ENCODE measurements at places on chromosomes 1 and 21. TPM values are rescaled to one million over a fixed set of nuclear protein-coding genes. Genes with fewer than 3 reads are reported as not detected.

Gene NBPF4
- not detected for total RNA-seq

Gene KLHDC7A
- 0.32 TPM for total RNA-seq

Gene ATP1A2
- 27.7 TPM for total RNA-seq

Gene TCP10L
- not detected for total RNA-seq

Gene LRRC38
- total RNA-seq: not detected

Gene HES3
- not detected for total RNA-seq

Gene PDIK1L
- total RNA-seq: 15.6 TPM

Gene PADI2
- total RNA-seq: 244 TPM

Gene GBP7
- total RNA-seq: not detected

Gene GLIS1
- total RNA-seq: not detected

Gene PRAMEF9
- total RNA-seq: not detected

Gene SELE
- total RNA-seq: 0.16 TPM

DNA sequence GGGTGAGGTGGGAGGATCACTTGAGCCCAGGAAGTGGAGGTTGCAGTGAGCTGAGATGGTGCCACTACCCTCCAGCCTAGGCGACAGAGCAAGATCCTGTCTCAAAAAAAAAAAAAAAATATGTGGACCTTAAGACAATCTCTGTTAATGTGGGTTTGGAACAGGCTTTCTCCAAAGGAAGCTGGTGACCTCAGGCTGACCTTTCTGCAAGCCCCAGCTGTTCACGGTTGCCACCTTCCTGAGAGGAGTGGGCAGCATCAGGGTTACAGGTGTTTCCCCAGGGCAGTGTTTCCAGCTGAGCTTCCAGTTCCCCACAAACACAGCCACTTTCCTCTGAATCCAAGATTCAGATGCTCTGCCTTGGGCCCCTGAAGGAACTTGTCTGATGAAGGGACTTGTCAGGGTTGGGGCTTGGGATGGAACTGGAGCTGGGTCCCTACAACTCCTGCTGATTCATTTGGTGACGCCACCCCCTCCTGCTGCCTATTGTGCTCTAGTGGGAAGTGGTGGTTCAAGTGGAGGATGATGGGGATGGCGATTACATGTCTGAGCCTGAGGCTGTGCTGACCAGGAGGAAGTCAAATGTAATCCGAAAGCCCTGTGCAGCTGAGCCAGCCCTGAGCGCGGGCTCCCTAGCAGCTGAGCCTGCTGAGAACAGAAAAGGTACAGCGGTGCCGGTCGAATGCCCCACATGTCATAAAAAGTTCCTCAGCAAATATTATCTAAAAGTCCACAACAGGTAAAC, 1.9 kb downstream of the ZBTB48 start:
- no peak overlapping the region for H3K4me3 ChIP-seq
- no peaks in the 10 kb centered on the region for H3K27me3 ChIP-seq
- DNase-seq: peak; percentile 31
- peak overlapping the region; percentile 93 for H3K27ac ChIP-seq

DNA sequence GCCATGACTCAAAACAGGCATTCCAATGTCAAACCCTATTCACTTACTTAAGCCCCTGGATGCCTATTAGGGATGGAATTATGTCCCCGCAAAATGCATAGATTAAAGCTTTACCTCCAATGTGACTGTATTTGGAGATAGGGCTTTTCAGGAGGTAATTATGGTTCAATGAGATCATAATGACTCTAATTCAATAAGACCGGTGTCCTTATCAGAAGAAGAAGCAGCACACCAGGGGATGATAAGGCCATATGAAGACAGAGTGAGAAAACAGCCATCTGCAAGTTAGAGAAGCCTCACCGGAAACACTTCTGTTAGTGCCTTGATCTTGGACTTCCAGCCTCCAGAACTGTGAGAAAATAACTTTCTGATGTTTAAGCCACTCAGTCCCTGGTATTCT, 1131.8 kb upstream of the TMPRSS15 start:
- H3K27me3 ChIP-seq: no peaks in the 10 kb centered on the region
- no peaks in the 10 kb centered on the region for H3K4me1 ChIP-seq
- H3K4me3 ChIP-seq: no peak overlapping the region
- no peak overlapping the region for H3K27ac ChIP-seq
- DNase-seq: no peak

- H3K36me3 ChIP-seq: no peaks in the 10 kb centered on the region
- H3K4me1 ChIP-seq: no peaks in the 10 kb centered on the region
- H3K4me3 ChIP-seq: no peak overlapping the region
- no peak for DNase-seq
These were observed 60.6 kb upstream of the COL6A1 start for GRCh38 chr21:45920824-45921600.

GRCh38 chr1:163421701-163422100, 99.9 kb downstream of the NUF2 start:
- no peaks in the 10 kb centered on the region for H3K27me3 ChIP-seq
- no peaks in the 10 kb centered on the region for H3K4me1 ChIP-seq
- H3K27ac ChIP-seq: no peak overlapping the region
- DNase-seq: no peak

DNA sequence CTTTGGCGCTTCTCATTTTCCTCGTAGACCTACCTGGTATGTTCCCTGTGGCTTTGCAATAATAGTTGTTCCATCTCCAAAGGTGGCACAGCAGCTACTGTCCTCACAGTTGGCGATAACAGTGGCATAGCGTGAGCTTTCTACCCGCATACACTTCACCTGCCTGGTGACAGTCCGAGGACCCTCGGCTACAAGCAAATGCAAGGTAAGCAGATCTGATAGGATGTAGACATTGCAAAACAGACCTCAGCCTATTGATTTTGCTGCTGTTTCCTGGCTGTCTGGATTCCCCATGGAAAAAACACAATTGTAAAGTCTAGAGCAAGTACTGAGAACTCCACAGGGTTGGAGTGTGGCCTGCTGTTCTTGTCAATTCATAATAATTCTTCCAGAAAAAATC, 78.5 kb downstream of the WDR3 start:
- H3K4me1 ChIP-seq: no peaks in the 10 kb centered on the region
- no peaks in the 10 kb centered on the region for H3K27me3 ChIP-seq
- H3K36me3 ChIP-seq: no peaks in the 10 kb centered on the region
- H3K27ac ChIP-seq: no peak overlapping the region
- no peak for DNase-seq

GRCh38 chr1:247345881-247346280, 14.2 kb upstream of the ZNF496 start:
- no peaks in the 10 kb centered on the region for H3K36me3 ChIP-seq
- DNase-seq: no peak
- no peak overlapping the region for H3K27ac ChIP-seq
- no peaks in the 10 kb centered on the region for H3K4me1 ChIP-seq
- peaks cover 5% of the 10 kb centered on the region for H3K27me3 ChIP-seq

DNA sequence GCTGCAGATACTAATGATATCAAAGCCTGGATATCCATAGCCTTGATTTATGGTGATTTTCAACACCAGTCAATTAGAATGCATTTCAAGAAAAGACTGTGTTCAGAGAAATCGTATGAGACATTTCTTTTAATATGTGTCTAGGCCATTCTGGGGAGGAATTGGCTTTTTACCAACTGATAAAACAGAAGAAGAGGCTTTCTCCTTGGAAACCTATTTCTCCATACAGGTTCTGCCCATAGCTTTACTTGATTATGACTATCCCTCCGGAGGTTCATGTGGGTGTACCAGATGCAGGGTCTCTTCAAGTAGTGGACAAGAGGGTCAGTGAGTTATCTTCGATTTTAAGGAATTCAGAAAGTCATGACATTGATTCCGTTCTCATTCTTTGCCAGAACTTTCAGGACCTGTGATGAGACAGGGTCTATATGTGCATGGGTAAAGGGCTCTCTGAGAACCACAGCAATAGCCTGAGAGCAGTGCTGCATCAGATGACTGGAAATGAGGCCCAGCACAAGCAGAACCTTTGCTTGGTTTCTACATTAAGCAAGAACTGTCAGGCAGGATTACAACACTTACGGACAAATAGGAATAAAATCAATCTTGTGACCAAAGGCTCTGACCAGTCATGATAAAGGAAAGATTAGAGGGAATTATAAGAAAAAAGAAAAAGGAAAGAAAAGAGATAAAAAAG, 263.7 kb upstream of the SGIP1 start:
- no peak for DNase-seq
- peaks cover 26% of the 10 kb centered on the region for H3K4me1 ChIP-seq
- no peaks in the 10 kb centered on the region for H3K36me3 ChIP-seq
- no peak overlapping the region for H3K4me3 ChIP-seq

GRCh38 chr1:111202366-111202706, 1.9 kb upstream of the DENND2D start:
- no peaks in the 10 kb centered on the region for H3K27me3 ChIP-seq
- no peaks in the 10 kb centered on the region for H3K36me3 ChIP-seq
- H3K27ac ChIP-seq: peak overlapping the region; percentile 92
- H3K4me3 ChIP-seq: no peak overlapping the region
- H3K4me1 ChIP-seq: peaks cover 43% of the 10 kb centered on the region

DNA sequence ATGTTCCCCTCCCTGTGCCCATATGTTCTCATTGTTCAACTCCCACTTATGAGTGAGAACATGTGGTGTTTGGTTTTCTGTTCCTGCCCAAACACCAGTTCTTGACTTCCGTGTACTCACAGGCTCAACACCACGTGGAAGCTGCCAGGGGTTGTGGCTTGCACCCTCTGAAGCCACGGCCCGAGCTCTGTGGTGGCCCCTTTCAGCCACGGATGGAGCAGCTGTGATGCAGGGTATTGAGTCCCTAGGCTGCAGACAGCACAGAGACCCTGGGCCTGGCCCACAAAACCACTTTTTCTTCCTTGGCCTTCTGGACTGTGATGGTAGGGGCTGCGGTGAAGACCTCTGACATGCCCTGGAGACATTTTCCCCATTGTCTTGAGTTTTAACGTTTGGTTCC, 111.6 kb downstream of the SYT14 start:
- no peaks in the 10 kb centered on the region for H3K36me3 ChIP-seq
- no peak for DNase-seq
- H3K27ac ChIP-seq: no peak overlapping the region
- no peaks in the 10 kb centered on the region for H3K4me1 ChIP-seq
- H3K4me3 ChIP-seq: no peak overlapping the region
- no peaks in the 10 kb centered on the region for H3K27me3 ChIP-seq

DNA sequence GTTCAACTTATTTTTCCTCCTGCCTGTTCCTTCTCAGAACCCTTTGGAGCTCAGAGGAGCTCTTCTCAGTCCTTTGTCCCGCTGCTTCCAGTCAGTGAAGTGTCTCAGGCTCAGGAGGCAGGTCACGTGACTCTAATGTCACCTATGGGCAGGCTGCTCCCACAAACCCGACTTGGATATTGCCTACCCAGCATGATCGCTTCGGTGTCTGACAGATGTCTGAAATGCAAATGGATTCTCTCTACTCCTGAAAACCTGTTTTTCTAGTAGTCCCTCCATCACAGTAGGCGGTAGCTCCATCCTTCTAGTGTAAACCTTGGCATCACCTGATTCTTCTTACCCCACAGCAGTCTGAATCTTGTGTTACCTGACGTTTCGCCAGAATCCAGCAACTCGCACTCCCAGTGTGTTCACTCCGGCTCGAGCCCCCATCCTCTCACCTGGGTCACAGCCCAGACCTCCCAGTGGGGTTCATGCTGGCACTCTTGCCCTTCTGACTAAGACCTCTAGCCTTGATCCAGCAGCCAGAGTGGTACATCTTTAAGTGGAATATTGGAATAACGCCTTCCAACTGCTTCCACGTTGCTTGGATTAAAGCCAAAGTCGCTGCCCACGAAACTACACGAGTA, 5.4 kb downstream of the PADI6 start:
- no peak overlapping the region for H3K4me3 ChIP-seq
- no peaks in the 10 kb centered on the region for H3K4me1 ChIP-seq
- no peak for DNase-seq
- H3K27me3 ChIP-seq: peaks cover 21% of the 10 kb centered on the region

GRCh38 chr1:236353813-236354212, 40.3 kb upstream of the EDARADD start:
- no peaks in the 10 kb centered on the region for H3K36me3 ChIP-seq
- no peaks in the 10 kb centered on the region for H3K27me3 ChIP-seq
- no peak overlapping the region for H3K4me3 ChIP-seq
- DNase-seq: no peak

DNA sequence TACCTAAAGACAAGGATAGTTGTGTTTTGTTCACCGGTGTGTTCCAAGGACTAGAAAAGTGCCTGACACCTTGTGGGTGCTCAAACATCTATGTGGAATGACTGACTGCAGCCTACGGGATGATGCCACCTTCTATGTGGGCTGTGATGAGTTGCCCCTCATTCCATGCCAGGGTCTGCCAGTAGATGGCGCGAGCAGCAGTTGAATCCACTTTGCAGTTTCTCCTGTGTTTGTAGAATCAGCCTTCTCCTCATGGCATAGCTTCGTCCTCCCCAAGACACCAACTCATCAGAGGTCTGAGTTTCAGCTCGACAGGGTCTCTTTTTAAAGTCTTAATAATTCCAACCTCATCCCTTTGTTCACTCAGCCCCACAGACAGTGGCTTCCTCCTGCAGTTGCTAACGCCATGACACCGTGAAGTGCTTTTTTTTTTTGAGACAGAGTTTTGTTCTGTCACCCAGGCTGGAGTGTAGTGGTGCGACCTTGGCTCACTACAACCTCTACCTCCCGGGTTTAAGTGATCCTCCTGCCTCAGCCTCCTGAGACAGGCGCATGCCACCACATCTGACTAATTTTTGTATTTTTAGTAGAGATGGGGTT, 133.7 kb downstream of the CAPN8 start:
- H3K4me3 ChIP-seq: no peak overlapping the region
- H3K36me3 ChIP-seq: no peaks in the 10 kb centered on the region
- H3K4me1 ChIP-seq: no peaks in the 10 kb centered on the region
- no peaks in the 10 kb centered on the region for H3K27me3 ChIP-seq
- peak; percentile 71 for DNase-seq

GRCh38 chr21:38840456-38841300, 34.9 kb downstream of the ETS2 start:
- no peak overlapping the region for H3K27ac ChIP-seq
- H3K27me3 ChIP-seq: no peaks in the 10 kb centered on the region
- no peaks in the 10 kb centered on the region for H3K36me3 ChIP-seq

DNA sequence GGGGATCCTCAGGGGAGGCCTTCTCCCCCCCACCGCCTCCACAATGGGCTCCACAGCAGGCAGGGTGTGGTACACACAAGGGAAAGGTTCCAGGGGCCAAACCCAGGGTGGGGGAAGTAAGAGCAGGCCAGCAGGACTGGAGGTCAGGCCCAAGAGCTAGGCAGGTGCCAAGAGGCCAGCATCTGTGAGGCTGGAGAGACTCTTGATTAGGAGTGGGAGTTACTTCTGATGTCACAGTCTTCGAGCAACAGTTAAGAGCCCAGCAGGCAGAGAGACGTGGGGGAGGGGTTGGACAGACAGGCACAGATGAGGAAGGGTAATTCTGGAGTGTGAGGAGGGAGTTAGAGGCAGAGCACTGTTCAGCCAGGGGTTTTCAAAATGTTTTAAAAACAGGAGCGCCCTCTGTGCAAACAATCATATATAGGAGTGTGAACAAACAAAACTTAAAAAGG, 55.8 kb downstream of the SLC9A1 start:
- H3K27me3 ChIP-seq: no peaks in the 10 kb centered on the region
- peak overlapping the region; percentile 69 for H3K27ac ChIP-seq
- DNase-seq: peak; percentile 23

- no peak for DNase-seq
- peaks cover 39% of the 10 kb centered on the region for H3K36me3 ChIP-seq
- no peaks in the 10 kb centered on the region for H3K27me3 ChIP-seq
- H3K27ac ChIP-seq: no peak overlapping the region
- H3K4me1 ChIP-seq: no peaks in the 10 kb centered on the region
These were observed 33.5 kb downstream of the ODR4 start for GRCh38 chr1:186409091-186409490.

All from transverse colon (tissue), 4 donors.